ENCODE measurements at places on chromosomes 2 and 18.

GRCh38 chr2:42243297-42243696 lies 74.1 kb downstream of the EML4 start:
- H3K4me3 ChIP-seq, result no peak overlapping the region
- H3K36me3 ChIP-seq, result no peaks in the 10 kb centered on the region
- H3K27ac ChIP-seq, result no peak overlapping the region
- no peaks in the 10 kb centered on the region for H3K27me3 ChIP-seq

GRCh38 chr2:170525566-170525900 lies 189.6 kb upstream of the SP5 start:
- peak; percentile 94 for ATAC-seq
- H3K27ac ChIP-seq, result no peak overlapping the region
- H3K4me3 ChIP-seq, result no peak overlapping the region
- H3K4me1 ChIP-seq, result peaks cover 6% of the 10 kb centered on the region
- H3K36me3 ChIP-seq, result no peaks in the 10 kb centered on the region

GRCh38 chr2:209209943-209210342 lies 213.9 kb upstream of the MAP2 start:
- no peak overlapping the region for H3K27ac ChIP-seq
- H3K4me3 ChIP-seq, result no peak overlapping the region
- ATAC-seq, result no peak
- no peaks in the 10 kb centered on the region for H3K27me3 ChIP-seq
- no peaks in the 10 kb centered on the region for H3K36me3 ChIP-seq
- H3K4me1 ChIP-seq, result no peaks in the 10 kb centered on the region

- ATAC-seq, result no peak
- no peaks in the 10 kb centered on the region for H3K27me3 ChIP-seq
- H3K4me1 ChIP-seq, result no peaks in the 10 kb centered on the region
- no peaks in the 10 kb centered on the region for H3K36me3 ChIP-seq
Measured at GRCh38 chr2:45746888-45747287, 95.4 kb downstream of the PRKCE start.

- H3K27me3 ChIP-seq, result no peaks in the 10 kb centered on the region
- no peak overlapping the region for H3K27ac ChIP-seq
- H3K36me3 ChIP-seq, result no peaks in the 10 kb centered on the region
- H3K4me3 ChIP-seq, result no peak overlapping the region
- no peaks in the 10 kb centered on the region for H3K4me1 ChIP-seq
Measured at GRCh38 chr2:151756820-151757219, 22.5 kb upstream of the NEB start.

DNA sequence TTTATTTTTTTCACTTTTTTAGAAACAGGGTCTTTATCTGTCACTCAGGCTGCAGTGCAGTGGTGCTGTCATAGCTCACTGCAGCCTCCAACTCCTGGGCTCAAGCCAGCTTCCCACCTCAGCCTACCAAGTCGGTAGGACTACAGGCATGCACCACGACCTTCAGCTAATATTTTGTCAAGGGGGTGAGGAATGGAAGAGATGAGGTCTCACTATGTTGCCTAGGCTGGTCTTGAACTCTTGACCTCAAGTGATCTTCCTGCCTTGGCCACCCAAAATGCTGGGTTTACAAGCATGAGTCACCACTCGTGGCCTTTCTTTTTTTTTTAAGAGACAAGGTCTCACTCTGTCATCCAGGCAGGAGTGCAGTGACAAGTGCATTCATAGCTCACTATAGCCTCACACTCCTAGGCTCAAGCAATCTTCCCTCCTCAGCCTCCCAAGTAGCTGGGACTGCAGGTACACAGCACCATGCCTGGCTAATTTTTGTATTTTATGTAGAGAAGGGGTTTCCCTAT lies 13.4 kb downstream of the PPP1R7 start:
- ATAC-seq, result no peak
- no peaks in the 10 kb centered on the region for H3K27me3 ChIP-seq
- H3K36me3 ChIP-seq, result no peaks in the 10 kb centered on the region
- H3K4me1 ChIP-seq, result peaks cover 18% of the 10 kb centered on the region

DNA sequence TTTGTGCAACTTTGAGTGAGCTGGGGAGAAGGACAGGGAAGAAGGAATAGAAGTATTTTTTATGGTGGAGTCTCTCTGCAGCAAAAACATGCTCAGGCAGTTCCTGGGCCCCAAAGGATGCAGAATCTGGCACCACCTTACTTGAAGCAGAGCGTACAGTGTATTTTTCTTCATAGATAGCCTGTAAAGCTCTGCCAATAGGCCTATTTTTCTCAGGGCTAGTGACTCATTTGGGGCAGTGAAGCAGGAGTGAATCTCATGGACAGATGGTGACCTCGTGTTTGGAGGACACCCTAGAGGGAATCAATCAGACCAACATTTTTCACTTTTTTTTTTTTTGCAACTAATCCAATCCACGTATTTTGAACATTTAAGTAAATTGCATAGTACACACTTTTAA lies 268.1 kb upstream of the CXCR4 start:
- ATAC-seq, result peak; percentile 60
- H3K27me3 ChIP-seq, result no peaks in the 10 kb centered on the region
- H3K36me3 ChIP-seq, result no peaks in the 10 kb centered on the region
- no peak overlapping the region for H3K4me3 ChIP-seq
- H3K4me1 ChIP-seq, result no peaks in the 10 kb centered on the region

- no peaks in the 10 kb centered on the region for H3K4me1 ChIP-seq
- no peak overlapping the region for H3K27ac ChIP-seq
- H3K27me3 ChIP-seq, result no peaks in the 10 kb centered on the region
- ATAC-seq, result no peak
- no peaks in the 10 kb centered on the region for H3K36me3 ChIP-seq
Measured at GRCh38 chr18:10365021-10365500, 89.4 kb upstream of the APCDD1 start.

- peaks cover 27% of the 10 kb centered on the region for H3K36me3 ChIP-seq
- no peaks in the 10 kb centered on the region for H3K27me3 ChIP-seq
- peak overlapping the region; percentile 71 for H3K4me3 ChIP-seq
- peak; percentile 47 for ATAC-seq
Measured at GRCh38 chr2:241636182-241637017, 558 bp downstream of the THAP4 start.

GRCh38 chr2:10811517-10811916 lies 1.1 kb downstream of the PDIA6 start:
- no peaks in the 10 kb centered on the region for H3K27me3 ChIP-seq
- H3K36me3 ChIP-seq, result no peaks in the 10 kb centered on the region
- H3K27ac ChIP-seq, result peak overlapping the region; percentile 94
- no peak for ATAC-seq
- H3K4me3 ChIP-seq, result peak overlapping the region; percentile 76

GRCh38 chr2:216535454-216535995 lies 36.9 kb downstream of the RPL37A start:
- peak overlapping the region; percentile 90 for H3K27ac ChIP-seq
- H3K4me1 ChIP-seq, result peaks cover 32% of the 10 kb centered on the region
- H3K36me3 ChIP-seq, result no peaks in the 10 kb centered on the region
- peak; percentile 93 for ATAC-seq
- no peak overlapping the region for H3K4me3 ChIP-seq

DNA sequence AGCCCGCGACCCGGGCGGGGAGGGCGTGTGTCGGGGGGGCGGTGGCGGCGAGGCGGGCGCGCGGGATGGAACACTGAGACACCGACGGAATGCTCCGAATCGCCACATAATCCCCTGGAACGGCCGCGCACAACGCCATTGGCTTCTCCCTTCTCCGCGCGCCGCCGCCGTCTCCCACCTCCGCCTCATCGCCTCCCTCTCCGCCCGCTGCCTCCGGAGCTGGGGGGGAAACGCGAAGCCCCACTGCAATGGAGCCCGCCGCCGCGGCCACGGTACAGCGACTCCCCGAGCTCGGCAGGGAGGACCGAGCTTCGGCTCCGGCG lies at the start of gene PHLPP1:
TSS of gene PHLPP1 (plus strand) at position 106 of the 323 bp plus-strand sequence. CDS start at position 249, 143 bp downstream.
- no peaks in the 10 kb centered on the region for H3K27me3 ChIP-seq
- peak within 1 kb of the TSS; percentile 78 for H3K4me3 ChIP-seq
- peak within 1 kb of the TSS; percentile 81 for H3K27ac ChIP-seq

DNA sequence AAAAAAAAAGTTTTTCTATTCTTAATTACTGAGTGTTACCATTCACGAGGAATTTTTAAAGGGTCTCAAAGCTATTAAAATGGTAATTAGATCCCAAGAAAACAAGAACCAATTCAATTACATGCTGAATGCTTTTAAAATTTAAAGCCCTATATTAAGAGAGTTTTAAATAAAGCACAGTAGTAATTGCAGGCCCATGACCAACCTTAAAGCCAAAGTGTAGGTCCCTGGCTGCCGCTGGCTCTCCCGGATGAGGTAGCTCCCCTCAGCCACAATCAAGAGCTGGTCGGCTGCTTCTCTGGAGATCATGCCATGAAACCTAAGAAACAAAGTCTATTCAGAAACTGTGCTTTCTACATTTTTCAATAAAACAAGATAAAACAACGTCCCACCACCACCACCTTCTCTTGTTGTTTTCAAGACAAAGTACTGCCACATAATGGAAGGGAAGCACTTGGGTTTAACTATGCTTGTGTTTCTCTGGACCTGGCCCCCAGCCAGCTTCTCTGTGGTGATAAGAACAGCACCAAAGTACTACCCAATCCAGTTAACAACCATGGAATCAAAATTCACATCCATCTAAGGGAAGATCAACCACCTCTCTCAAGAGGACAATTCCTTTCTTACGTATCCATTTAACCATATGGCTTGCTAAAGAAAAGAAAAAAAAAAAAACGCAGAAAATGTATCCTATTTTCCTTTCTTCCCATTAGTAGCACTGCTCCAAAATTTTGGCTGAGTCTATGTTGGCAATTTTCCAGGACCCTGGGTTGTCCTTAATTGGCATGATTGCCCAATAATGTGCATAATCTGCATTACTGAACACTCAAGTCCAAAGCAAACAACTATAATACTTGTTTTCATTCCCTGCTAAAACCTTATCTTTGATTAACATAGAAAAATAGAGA lies 90.1 kb downstream of the CHN1 start:
- no peak for ATAC-seq
- H3K27ac ChIP-seq, result no peak overlapping the region
- H3K36me3 ChIP-seq, result peaks cover 31% of the 10 kb centered on the region
- no peak overlapping the region for H3K4me3 ChIP-seq
- H3K27me3 ChIP-seq, result no peaks in the 10 kb centered on the region

DNA sequence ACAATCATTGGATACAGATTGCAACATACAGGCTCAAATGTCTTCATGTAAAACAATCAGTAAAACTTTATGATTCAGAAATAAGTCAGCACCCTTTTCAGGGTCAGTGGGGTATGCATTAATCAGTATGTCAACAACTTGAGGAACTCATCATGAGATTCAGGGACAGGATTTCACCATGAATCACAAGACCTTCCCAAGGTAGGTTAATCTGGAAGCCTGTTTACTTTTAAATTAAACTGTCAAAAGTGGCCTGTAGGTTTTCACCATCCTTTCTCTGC lies 104.8 kb downstream of the SP100 start:
- H3K27me3 ChIP-seq, result no peaks in the 10 kb centered on the region
- no peak for ATAC-seq
- no peak overlapping the region for H3K27ac ChIP-seq
- no peak overlapping the region for H3K4me3 ChIP-seq

DNA sequence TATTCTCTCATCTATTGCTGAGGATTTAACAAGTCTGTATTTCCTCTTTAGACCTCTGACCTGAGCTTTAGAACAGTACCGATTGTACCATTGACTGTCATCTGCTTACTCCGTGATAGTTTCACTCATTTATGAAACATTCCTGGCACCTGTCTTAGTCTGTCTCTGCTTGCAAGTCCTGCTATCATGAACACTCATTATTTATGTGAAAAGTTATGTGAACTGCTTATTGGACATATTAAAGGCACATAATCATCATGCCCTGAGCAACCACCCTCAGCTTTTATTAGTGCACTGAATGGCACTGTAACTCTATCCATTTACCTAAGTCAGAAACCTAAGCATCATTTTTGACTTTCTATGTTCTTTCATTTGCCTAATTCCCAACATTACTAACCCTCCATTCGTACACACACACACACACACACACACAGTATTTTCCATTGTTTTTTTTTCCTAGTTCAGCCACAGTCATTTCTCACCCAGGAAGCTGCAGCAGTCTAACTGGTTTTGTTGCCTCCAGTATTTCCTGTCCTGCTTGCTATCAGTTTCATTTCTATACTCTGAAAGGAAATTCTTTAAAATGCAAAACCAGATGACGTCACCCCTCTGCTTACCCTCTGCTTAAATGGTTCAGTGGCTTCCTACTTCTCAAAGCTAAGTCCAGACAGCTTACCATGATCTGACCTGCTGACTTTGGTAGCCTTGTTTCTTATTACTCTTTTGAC lies 146.1 kb downstream of the HAUS1 start:
- no peak overlapping the region for H3K4me3 ChIP-seq
- ATAC-seq, result no peak
- peaks cover 3% of the 10 kb centered on the region for H3K36me3 ChIP-seq

GRCh38 chr18:24397131-24397693 lies 412 bp downstream of the OSBPL1A start:
- peaks cover 4% of the 10 kb centered on the region for H3K4me1 ChIP-seq
- H3K4me3 ChIP-seq, result peak overlapping the region; percentile 71
- ATAC-seq, result peak; percentile 50
- no peaks in the 10 kb centered on the region for H3K27me3 ChIP-seq
- no peaks in the 10 kb centered on the region for H3K36me3 ChIP-seq

- peaks cover 6% of the 10 kb centered on the region for H3K36me3 ChIP-seq
- no peak for ATAC-seq
- H3K4me3 ChIP-seq, result no peak overlapping the region
- H3K4me1 ChIP-seq, result peaks cover 8% of the 10 kb centered on the region
- H3K27ac ChIP-seq, result no peak overlapping the region
Measured at GRCh38 chr18:261398-262073, 6.3 kb downstream of the THOC1 start.

GRCh38 chr2:191696001-191696400 lies 18.1 kb downstream of the NABP1 start:
- peaks cover 17% of the 10 kb centered on the region for H3K27me3 ChIP-seq
- no peak overlapping the region for H3K27ac ChIP-seq
- ATAC-seq, result peak; percentile 57
- H3K36me3 ChIP-seq, result no peaks in the 10 kb centered on the region
- no peak overlapping the region for H3K4me3 ChIP-seq
- no peaks in the 10 kb centered on the region for H3K4me1 ChIP-seq

DNA sequence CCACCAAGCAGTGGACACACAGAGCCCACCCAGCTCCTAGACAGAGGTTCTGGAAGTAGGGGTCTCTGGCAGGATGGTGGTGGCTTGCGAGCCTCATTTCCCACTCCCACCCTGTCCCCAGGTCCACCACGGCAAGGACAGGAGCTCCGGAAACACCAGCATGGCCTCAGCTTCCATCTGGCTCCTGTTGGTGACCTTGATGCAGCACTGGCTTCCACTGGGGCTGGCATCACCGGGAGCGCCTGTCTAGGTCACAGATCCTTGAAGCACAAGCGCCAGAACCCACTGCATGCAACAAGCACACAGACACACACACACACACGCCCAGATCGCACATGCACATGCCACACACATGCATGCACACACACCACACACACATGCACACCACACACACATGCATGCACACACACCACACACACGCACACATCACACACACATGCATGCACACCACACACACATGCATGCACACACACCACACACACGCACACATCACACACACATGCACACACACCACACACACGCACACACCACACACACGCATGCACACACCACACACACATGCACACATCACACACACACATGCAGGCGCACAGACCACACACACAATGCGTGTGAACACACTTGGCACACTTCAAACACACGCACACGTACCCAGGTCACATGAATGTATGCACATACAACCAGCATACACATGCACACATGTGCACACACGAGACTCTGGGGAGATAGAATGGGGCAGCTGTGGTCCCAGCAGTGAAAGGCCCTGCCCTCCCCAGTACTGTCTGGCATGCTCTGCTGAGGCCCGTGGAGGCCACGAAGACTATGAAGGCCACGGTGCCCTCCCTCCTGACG lies 63.7 kb downstream of the TWIST2 start:
- no peak for ATAC-seq
- H3K27me3 ChIP-seq, result peaks cover 21% of the 10 kb centered on the region
- H3K4me3 ChIP-seq, result no peak overlapping the region
- H3K4me1 ChIP-seq, result no peaks in the 10 kb centered on the region
- no peak overlapping the region for H3K27ac ChIP-seq
